ENCODE measurements at places on chromosomes 6 and 20.
A peak's percentile ranks its signal among the peaks of the same experiment; 100 is the strongest.

- no peak overlapping the region for H3K27ac ChIP-seq
- no peaks in the 10 kb centered on the region for H3K4me1 ChIP-seq
- no peak for DNase-seq
- H3K36me3 ChIP-seq: no peaks in the 10 kb centered on the region
- H3K4me3 ChIP-seq: no peak overlapping the region
Measured at GRCh38 chr6:100553243-100553642, 88.5 kb upstream of the SIM1 start.

- H3K27ac ChIP-seq: no peak overlapping the region
- no peaks in the 10 kb centered on the region for H3K36me3 ChIP-seq
- H3K27me3 ChIP-seq: no peaks in the 10 kb centered on the region
- DNase-seq: no peak
- H3K4me1 ChIP-seq: no peaks in the 10 kb centered on the region
Measured at GRCh38 chr6:21295506-21296240, 297.9 kb upstream of the SOX4 start.

GRCh38 chr6:150576651-150577226, 22.9 kb upstream of the PLEKHG1 start:
- no peaks in the 10 kb centered on the region for H3K4me1 ChIP-seq
- no peaks in the 10 kb centered on the region for H3K36me3 ChIP-seq
- no peaks in the 10 kb centered on the region for H3K27me3 ChIP-seq
- DNase-seq: no peak
- H3K27ac ChIP-seq: no peak overlapping the region

DNA sequence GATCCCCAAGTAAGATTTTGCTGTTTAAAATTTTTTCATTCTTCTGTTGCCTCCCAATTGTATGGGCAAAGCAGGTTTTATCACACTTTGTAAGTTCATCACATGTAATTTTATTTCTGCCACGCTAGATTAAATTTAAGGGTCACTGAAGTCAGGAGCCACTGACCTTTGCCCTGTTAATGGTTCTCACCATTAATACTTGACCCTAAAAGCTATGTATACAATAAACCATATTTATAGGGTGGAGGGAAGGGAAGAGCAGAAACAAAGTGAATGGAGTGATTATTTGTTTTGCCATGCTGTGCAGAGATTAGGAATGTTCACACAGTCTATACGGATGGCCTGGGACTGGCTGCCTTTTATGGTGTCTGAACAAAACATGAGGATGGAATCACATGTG, 186.7 kb downstream of the BMP2 start:
- DNase-seq: no peak
- no peaks in the 10 kb centered on the region for H3K27me3 ChIP-seq
- no peaks in the 10 kb centered on the region for H3K36me3 ChIP-seq
- H3K4me1 ChIP-seq: no peaks in the 10 kb centered on the region
- H3K27ac ChIP-seq: no peak overlapping the region
- no peak overlapping the region for H3K4me3 ChIP-seq

DNA sequence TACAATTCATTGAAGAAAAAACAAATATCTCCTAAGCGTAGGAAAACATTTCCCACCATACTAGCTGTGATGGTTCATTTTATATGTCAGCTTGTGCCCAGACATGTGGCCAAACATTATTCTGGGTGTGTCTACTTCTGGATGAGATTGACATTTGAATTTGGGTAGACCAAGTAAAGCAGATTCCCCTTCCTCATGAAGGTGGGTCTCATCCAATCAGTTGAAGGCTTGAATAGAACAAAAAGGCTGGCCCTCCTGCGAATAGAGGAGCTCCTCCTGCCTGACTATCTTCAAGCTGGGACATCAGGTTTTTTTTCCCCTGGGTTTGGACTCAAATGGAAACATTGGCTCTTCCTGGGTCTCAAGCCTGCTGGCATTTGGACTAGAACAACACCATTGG, 113.6 kb downstream of the DHX35 start:
- no peaks in the 10 kb centered on the region for H3K36me3 ChIP-seq
- H3K4me3 ChIP-seq: no peak overlapping the region
- H3K4me1 ChIP-seq: no peaks in the 10 kb centered on the region

GRCh38 chr6:163583558-163583957, 169.0 kb downstream of the QKI start:
- no peak overlapping the region for H3K4me3 ChIP-seq
- DNase-seq: no peak
- no peaks in the 10 kb centered on the region for H3K27me3 ChIP-seq
- H3K27ac ChIP-seq: no peak overlapping the region
- H3K4me1 ChIP-seq: no peaks in the 10 kb centered on the region

- no peaks in the 10 kb centered on the region for H3K4me1 ChIP-seq
- no peaks in the 10 kb centered on the region for H3K36me3 ChIP-seq
- peak overlapping the region; percentile 59 for H3K27ac ChIP-seq
- no peak overlapping the region for H3K4me3 ChIP-seq
- H3K27me3 ChIP-seq: no peaks in the 10 kb centered on the region
Measured at GRCh38 chr6:148524976-148525375, 182.3 kb downstream of the SASH1 start.

DNA sequence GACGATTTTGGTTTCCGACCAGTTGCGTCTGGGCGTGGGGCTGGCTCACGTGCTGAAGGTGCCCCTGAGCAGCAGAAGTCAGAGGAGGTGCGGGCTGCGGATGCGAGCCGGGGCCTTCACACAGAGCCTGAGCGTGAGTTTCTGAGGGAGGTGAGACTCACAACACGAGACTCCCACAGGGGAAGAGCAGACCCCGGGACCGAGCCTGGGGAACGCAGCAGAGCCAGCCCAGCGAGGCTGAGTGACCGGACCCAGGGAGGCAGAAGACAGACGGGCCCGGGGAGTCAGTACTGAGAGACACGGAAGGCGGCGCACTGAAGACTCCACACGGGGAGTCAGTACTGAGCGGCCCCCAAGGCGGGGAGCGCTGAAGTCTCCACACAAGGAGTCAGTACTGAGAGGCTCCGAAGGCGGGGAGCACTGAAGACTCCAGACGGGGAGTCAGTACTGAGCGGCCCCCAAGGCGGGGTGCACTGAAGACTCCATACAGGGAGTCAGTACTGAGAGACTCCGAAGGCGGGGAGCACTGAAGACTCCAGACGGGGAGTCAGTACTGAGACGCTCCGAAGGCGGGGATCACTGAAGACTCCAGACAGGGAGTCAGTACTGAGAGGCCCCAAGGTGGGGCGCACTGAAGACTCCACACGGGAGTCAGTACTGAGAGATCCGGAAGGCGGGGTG, 77.8 kb downstream of the DLL1 start:
- H3K36me3 ChIP-seq: no peaks in the 10 kb centered on the region
- peak; percentile 27 for DNase-seq
- H3K27me3 ChIP-seq: no peaks in the 10 kb centered on the region

GRCh38 chr6:165117121-165117520, 192.3 kb downstream of the C6orf118 start:
- H3K27ac ChIP-seq: no peak overlapping the region
- H3K36me3 ChIP-seq: no peaks in the 10 kb centered on the region
- H3K27me3 ChIP-seq: no peaks in the 10 kb centered on the region
- DNase-seq: no peak
- H3K4me3 ChIP-seq: no peak overlapping the region
- no peaks in the 10 kb centered on the region for H3K4me1 ChIP-seq

GRCh38 chr20:37749620-37750403, 56.0 kb downstream of the CTNNBL1 start:
- H3K4me3 ChIP-seq: no peak overlapping the region
- no peak overlapping the region for H3K27ac ChIP-seq
- H3K36me3 ChIP-seq: no peaks in the 10 kb centered on the region
- H3K27me3 ChIP-seq: no peaks in the 10 kb centered on the region
- H3K4me1 ChIP-seq: no peaks in the 10 kb centered on the region

DNA sequence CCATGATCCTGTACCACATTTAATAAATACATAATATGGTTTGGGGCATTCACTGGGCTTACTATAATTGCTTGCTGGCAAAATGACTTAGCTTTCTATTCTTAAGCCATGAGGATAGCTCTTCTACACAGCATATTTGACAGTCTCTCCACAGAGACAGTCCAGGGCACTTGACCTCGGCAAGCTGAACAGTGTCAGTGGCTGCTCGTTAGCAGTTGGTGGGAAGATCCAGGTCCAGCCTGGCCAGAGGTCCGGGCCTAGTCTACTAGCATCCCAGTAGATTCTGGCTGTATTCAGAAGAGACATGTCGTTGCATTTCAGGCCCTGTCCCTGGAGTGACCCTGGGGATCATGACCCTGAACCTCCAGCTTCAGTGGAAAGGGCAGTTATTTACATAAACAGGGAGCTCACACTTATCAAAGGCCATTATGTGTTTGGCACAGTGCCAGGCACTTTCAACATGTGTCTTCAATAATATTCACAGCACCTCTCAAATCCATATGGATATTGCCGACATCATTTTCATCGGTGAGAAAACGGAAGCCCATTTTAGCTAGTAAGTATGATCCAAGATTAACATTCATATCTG, 139.0 kb downstream of the IMPG1 start:
- no peak overlapping the region for H3K27ac ChIP-seq
- no peaks in the 10 kb centered on the region for H3K27me3 ChIP-seq
- no peak for DNase-seq
- H3K36me3 ChIP-seq: no peaks in the 10 kb centered on the region
- no peaks in the 10 kb centered on the region for H3K4me1 ChIP-seq

GRCh38 chr6:154996016-154996590, 988 bp downstream of the TIAM2 start:
- peak overlapping the region; percentile 42 for H3K4me3 ChIP-seq
- peaks cover 6% of the 10 kb centered on the region for H3K4me1 ChIP-seq
- DNase-seq: no peak
- peak overlapping the region; percentile 40 for H3K27ac ChIP-seq

GRCh38 chr20:1491860-1492642, 831 bp upstream of the SIRPB2 start:
- no peaks in the 10 kb centered on the region for H3K36me3 ChIP-seq
- H3K4me1 ChIP-seq: no peaks in the 10 kb centered on the region
- no peaks in the 10 kb centered on the region for H3K27me3 ChIP-seq
- no peak overlapping the region for H3K27ac ChIP-seq
- no peak for DNase-seq

DNA sequence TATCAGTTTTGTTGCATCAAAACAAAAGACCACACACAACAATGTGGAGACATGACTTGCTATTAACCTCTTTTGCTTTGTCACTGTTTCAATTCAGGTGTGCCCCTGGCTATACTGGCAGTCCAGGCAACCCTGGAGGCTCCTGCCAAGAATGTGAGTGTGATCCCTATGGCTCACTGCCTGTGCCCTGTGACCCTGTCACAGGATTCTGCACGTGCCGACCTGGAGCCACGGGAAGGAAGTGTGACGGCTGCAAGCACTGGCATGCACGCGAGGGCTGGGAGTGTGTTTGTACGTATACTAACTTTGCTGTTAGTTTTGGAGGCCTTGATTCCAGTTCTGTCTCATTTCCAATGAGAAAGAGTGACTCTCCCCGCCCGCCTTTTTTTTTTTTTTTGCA, 356.9 kb downstream of the ARHGAP18 start:
- no peak for DNase-seq
- H3K4me3 ChIP-seq: no peak overlapping the region
- H3K27me3 ChIP-seq: no peaks in the 10 kb centered on the region
- H3K27ac ChIP-seq: no peak overlapping the region
- H3K4me1 ChIP-seq: no peaks in the 10 kb centered on the region

GRCh38 chr6:148831531-148831930, 84.7 kb downstream of the UST start:
- H3K27me3 ChIP-seq: no peaks in the 10 kb centered on the region
- H3K4me1 ChIP-seq: peaks cover 4% of the 10 kb centered on the region
- H3K36me3 ChIP-seq: no peaks in the 10 kb centered on the region
- H3K27ac ChIP-seq: no peak overlapping the region
- DNase-seq: no peak

DNA sequence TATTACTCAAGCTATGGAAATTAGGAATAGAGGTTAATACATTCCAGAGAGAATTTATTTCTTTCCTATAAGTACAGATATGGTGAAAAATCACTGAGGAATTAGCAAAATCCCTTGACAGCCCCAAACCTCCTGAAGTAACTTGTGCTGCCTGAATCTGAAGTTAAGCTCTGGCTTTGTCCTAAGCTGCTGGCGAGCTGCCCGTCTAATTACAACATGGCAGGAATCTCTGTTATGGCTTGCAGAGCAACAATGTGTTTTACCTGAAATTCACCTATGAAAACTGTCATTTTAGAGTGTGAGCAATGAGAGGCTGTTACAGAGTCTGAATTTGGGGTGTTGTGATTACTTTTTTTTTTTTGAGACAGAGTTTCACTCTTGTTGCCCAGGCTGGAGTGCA, 22.5 kb upstream of the IYD start:
- no peak overlapping the region for H3K4me3 ChIP-seq
- DNase-seq: no peak
- H3K27me3 ChIP-seq: no peaks in the 10 kb centered on the region

DNA sequence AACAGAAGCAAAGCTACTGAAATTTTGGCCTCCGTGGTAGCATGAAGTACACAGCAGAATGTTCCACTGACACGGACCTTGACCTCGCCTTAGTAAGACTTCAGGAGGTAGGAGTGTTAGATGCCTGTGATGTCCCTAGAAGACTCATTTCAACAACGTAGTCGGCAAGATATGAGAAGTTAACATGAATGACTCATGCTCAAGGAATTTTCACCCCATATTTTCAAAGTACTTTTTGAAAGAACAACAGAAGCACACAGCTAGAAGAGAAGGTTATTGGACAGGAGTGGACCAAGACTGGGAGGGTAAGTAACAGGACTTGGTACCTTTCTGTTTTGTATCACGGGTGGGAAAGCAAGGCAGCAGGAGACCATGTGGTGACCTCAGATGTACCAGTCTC, 78.0 kb downstream of the DZANK1 start:
- H3K27me3 ChIP-seq: no peaks in the 10 kb centered on the region
- no peak overlapping the region for H3K27ac ChIP-seq
- DNase-seq: no peak
- H3K36me3 ChIP-seq: no peaks in the 10 kb centered on the region

- DNase-seq: no peak
- no peaks in the 10 kb centered on the region for H3K36me3 ChIP-seq
- H3K4me3 ChIP-seq: no peak overlapping the region
Measured at GRCh38 chr20:41837669-41838224, 219.6 kb upstream of the CHD6 start.

GRCh38 chr20:46255440-46256104, 52.7 kb downstream of the CDH22 start:
- peaks cover 8% of the 10 kb centered on the region for H3K27me3 ChIP-seq
- H3K36me3 ChIP-seq: no peaks in the 10 kb centered on the region
- no peak overlapping the region for H3K27ac ChIP-seq
- DNase-seq: peak; percentile 19

DNA sequence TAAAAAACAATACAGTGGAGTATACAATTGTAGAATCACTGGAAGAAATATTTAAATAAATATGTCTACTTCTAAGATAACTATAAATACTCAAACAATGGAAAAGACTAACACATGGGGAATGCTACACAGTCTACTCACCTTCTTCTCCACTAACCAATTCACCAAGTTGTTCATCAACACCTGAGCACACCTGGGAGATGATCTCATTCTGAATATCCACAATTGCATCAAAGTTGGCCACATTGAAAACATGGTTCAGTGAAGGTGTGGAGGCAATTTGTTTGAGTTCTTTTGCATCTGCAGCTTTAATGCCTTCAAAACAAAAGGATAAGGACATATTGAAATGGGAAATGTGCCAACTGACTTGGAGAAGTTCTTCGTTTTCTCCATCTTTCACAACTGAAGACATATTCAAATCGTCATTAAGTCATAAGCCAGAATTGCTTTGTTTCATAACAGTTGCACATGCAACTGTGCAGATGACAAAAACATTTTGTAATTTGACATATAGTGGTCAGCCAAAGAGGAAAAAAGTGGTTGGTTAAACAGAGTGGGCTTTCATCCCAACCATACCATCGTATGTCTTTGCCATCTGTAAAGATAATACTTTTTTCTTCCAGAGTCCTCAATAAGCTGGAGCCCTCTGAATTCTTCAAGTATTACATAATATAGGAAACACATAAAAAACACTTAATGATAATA, 17.5 kb downstream of the COL12A1 start:
- H3K27me3 ChIP-seq: no peaks in the 10 kb centered on the region
- H3K27ac ChIP-seq: no peak overlapping the region
- H3K4me3 ChIP-seq: no peak overlapping the region

Data from Peyer's patch (tissue), 4 donors.